ENCODE measurements at places on chromosomes 7 and 10. TPM values are rescaled to one million over a fixed set of nuclear protein-coding genes. Genes with fewer than 3 reads are reported as not detected.

NPY4R2 gene
- not detected for total RNA-seq

TMEM209 gene
- total RNA-seq = 37.6 TPM

LRMDA gene
- not detected for total RNA-seq

WNT2 gene
- not detected for total RNA-seq

DPCD gene
- 1.4 TPM for total RNA-seq

All from naive thymus-derived CD8-positive, alpha-beta T cell (primary cell).